ENCODE measurements at places on chromosomes 7 and 10. TPM values are rescaled to one million over a fixed set of nuclear protein-coding genes. Genes with fewer than 3 reads are reported as not detected.
A peak's percentile ranks its signal among the peaks of the same experiment; 100 is the strongest.

GPR37 gene
- not detected for total RNA-seq

WDFY4 gene
- total RNA-seq: not detected

LIPK gene
- total RNA-seq: 0.17 TPM

SDK1 gene
- 8.3 TPM for total RNA-seq

MNX1 gene
- not detected for total RNA-seq

DNAJB12 gene
- total RNA-seq: 87.5 TPM

EPHB4 gene
- total RNA-seq: 84.2 TPM

NUPR2 gene
- not detected for total RNA-seq

SHH gene
- not detected for total RNA-seq

SPDYE3 gene
- total RNA-seq: not detected

DRGX gene
- not detected for total RNA-seq

GRCh38 chr7:74173491-74173865, 678 bp upstream of the EIF4H start:
- DNase-seq: no peak

DNA sequence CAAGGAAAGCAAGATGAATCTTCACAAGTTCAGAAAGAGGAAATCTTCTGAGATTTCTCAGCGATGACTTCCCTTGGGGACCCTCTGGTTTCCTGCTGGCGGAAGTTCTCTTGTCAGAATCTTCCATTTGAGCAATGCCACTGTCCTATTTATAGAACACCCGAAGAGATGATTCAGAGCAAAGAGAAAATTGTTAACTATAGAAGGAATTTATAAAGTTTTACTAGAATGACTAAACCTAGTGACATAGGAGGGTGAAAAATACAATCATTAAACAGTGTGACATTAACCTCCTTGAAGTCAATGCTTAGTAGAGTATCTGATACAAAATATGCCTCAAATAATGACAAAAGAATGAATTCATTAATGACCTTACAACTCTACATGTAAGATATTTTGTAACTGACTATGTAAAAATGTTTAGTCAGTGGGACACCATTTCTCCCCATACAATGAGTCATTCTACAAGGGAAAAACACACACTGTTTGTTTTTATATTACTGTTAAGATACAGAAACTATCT, 206.5 kb upstream of the CNTNAP2 start:
- no peak for DNase-seq

- peak; percentile 38 for DNase-seq
These were observed 115.3 kb downstream of the HIBADH start for GRCh38 chr7:27547401-27547800.

DNA sequence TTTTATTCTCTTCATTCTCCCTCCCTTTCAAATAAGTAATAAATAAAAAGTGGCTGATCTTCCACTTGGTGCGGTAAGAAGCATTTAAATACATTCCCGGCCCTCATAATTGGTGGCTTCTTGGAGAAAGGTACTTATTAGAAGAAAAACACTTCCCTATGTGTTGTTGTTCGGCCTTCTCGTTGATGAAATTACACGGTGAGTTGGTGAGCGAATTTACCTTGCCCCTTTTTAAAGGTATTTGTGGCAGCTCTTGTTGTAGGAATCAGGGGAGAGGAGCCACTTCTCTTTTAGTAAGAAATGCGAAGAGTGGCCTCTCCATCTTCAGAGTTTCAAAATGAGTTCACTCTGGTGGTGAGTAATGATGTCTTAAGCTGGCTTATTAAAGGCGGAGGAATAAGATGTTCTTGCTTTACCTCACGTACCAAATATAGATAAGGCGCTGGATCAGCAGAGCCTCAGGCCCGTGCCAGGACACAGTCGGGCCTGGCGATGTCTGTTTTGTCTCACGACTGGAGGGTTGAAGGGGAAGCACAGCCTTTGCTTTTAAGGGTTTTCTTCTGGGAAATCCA, 135.9 kb downstream of the CUX1 start:
- DNase-seq: peak; percentile 19

DNA sequence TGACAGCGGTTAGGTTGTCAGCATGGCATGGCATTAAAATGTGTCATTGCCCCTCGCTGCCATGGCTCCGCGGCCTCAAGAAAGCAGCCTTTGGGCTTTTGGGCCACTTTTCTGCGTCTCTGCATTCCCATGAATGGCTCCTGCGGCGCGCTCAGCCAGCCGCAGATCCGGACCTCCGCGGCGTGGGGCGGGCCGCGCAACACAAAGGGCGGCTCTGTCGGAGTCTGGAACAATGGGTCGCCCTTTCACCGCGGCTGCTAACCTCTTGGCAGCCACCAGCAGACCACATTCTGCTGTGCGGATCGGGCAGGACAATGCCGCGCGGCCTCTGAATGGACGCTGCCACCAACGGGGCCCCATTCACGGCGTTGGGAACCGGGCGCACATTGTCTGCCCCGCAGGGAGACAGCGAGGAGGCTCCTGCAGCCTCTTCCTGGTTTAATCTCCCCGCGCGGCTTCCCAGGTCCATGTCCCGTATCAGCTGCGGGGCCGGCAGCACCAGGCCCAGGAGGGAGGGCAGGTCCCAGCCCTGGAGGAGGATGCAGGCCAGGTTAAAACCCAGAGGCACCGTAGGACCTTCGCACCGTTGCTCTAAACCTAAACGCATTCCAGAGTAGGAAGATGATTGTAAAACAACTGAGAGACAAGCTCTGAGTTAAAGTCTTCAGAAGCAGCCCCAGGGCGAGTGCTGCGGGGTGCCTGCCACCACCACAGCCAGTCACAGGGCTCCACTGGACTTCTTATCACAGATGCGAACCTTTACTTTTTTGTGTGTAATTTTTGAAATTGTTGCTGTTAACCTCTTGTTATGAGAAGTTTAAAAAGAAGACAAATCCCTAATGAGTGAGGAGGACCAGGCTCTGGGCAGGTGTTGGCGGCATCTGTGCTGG, 71.6 kb downstream of the NKX6-2 start:
- no peak for DNase-seq

- DNase-seq: no peak
These were observed 121.5 kb downstream of the CTTNBP2 start for GRCh38 chr7:117751775-117752174.

GRCh38 chr7:37718585-37718984, 35.0 kb downstream of the GPR141 start:
- no peak for DNase-seq

DNA sequence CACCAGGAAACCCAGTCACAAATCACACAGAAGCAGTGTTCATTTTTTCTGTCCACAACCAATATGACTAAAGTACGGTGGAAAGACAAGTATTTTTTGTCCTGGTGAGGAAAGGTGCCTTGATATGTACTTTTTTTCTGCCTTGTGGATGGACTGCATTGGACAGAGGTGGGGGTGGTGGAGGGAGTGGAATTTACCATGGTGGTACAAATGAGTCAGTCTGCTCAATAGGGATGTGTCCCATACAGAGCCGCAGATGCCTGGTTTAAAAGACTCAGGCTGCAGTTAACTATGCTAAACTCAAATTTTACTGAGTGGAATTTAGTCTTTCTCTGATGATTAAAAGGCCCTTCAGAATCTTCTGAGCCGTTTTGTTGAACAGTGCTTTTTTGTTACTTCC, 674.5 kb upstream of the GALNT17 start:
- DNase-seq: no peak

- no peak for DNase-seq
These were observed 17.2 kb upstream of the C10orf53 start for GRCh38 chr10:49662169-49662830.

DNA sequence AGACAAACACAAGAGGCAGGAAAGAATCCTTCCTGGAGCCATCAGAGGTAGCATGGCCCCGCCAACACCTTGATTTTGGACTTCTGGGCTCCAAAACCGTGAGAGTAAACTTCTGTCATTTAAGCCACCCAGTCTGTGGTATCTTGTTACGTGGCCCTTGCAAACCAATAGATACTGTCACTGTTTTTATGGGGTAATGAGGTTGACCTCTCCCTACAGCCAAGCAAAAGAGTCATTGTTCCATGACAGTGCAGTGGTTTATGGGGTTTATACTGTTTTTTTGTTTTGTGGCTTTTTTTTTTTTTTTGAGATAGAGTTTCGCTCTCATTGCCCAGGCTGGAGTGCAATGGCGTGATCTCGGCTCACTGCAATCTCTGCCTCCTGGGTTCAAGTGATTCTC, 32.8 kb downstream of the KIAA1549 start:
- DNase-seq: peak; percentile 18

GRCh38 chr7:155660059-155660757, 15.7 kb downstream of the RBM33 start:
- no peak for DNase-seq

GRCh38 chr10:111158595-111158994, 81.8 kb downstream of the ADRA2A start:
- no peak for DNase-seq

DNA sequence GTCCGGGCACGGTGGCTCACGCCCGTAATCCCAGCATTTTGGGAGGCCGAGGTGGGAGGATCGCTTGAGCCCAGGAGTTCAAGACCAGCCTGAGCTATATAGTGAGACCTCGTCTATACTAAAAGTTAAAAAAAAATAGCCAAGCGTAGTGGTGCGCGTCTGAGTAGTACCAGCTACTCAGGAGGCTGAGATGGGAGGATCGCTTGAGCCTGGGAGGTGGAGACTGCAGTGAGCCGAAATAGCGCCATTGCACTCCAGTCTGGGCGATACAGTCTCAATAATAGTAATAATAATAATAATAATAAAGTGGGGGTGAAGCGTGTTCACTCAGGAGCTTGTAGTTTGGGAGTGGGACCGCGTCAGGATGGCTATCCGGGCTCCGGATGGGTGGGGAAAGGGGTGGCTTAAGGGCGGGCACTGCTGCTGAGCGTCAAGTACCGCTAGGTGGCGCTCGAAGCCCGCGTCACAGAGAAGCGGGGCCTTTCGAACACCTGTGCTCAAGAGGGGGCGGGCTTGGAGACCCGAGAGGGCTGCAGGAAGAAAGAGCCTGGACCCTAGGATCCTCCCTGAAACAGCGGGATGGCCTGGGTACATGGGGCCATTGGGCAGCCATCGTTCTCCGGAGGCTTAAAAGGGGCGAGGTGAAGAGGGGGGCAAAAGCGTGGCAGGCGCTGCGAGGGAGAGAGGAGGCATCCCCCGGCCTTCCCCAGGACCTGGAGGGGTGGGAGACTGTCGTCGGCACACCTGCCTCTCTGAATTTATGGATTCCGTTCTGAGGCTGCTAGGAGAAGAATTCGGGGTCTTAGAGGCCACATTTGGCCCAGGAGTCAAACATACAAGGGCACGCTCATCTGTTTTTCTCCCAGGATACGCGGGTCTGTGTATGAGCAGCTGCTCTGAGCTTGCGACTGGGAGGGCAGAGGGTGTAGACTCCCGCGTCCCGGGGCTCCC, 14.5 kb downstream of the LBX1 start:
- peak; percentile 37 for DNase-seq

DNA sequence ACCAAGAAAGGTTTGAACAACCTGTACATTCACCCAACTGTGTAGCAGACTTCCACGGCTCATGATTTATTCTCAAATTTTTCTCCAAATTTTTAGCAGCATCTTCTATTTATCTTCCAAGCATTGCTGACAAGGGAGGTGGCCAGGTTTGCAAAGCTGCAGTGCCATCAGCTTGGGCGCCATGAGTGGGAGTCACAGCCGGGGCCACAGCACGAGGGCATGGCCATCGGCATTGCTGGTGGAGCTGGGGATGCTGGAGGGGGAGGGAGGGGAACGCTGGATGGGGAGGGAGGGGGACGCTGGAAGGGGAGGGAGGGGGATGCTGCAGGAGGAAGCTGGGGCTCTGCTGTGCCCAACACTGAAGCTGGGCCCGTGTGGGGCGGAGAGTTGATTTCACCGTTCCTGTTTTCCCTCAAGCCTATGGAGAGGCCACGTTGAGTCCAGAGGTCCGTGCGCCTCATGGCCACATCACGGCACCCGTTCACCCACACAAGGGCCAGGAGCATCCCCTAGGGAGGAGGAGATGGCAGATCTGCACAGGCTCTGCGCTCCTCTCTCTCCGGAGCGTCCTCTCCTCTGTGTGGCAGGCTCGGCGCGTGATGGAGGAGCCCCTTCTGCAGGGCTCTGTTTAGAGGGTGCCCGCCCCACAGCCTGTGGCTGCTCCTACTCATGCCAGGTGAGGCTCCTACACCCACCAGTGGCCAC, 520.2 kb downstream of the DNAJB6 start:
- no peak for DNase-seq

- no peak for DNase-seq
These were observed 34.8 kb downstream of the MGMT start for GRCh38 chr10:129501652-129502436.

DNA sequence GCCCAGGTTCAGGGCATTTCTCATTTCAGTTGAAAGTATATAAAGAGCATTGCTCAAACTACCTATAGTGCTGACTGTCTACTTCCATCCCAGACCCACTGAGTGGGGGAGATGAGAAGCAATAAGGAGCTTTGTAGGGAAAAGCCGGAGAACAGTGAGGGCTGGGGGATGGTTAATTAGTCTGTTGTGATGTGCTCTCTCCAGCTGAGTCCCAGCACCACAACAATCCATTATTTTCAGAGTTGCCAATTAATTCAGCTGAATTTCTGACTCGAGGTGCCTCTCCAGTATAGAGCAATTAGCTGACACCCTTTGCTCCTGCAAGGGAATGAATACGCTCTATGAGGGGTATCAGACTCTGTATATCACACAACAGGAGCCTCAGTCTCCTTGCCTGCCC, 1118.6 kb downstream of the SORCS3 start:
- DNase-seq: no peak

- peak; percentile 49 for DNase-seq
These were observed 115.5 kb upstream of the GNAI1 start for GRCh38 chr7:80018941-80019808.

GRCh38 chr7:52720856-52721255, 314.6 kb upstream of the POM121L12 start:
- DNase-seq: no peak

DNA sequence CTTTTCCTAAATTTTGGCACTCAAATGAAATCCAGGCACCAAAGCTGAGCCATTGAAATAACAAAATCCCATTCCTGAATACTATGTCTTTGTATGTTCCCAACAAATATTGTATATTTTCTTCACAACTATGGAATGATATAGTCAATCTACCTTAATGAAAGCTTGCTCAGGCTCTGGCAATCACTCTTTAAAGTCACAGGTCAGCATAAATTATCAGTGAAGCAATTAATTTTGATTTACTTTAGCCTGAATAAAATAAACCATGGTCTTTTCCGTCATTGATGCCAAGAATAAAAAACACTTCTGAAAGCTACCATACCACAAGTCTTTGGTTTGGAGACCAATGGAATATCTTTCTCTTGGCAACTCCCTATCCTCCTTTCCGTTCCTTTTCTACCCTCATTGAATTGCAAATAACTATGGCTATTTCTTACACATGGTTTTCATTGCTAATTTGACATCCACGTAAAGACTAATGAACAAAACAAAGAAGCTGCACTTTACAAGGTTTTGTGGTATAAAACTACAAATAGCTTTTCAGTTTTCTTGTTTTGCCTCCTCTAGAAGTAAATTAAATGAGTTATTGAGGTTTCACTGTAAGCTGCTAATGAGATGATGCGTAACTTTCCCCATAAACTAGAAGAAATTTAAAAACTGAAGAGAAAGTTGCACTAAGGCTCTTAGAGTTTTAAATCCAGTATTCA, 166.6 kb downstream of the TAX1BP1 start:
- no peak for DNase-seq

GRCh38 chr7:20647908-20648776, 32.7 kb downstream of the ABCB5 start:
- peak; percentile 24 for DNase-seq
